DMS53 (cell line): ENCODE measurements at places on chromosomes 1 and 21.
A peak's percentile ranks its signal among the peaks of the same experiment; 100 is the strongest.

- DNase-seq, result no peak
These were observed 47.1 kb upstream of the ARHGAP29 start for GRCh38 chr1:94284476-94284875.

DNA sequence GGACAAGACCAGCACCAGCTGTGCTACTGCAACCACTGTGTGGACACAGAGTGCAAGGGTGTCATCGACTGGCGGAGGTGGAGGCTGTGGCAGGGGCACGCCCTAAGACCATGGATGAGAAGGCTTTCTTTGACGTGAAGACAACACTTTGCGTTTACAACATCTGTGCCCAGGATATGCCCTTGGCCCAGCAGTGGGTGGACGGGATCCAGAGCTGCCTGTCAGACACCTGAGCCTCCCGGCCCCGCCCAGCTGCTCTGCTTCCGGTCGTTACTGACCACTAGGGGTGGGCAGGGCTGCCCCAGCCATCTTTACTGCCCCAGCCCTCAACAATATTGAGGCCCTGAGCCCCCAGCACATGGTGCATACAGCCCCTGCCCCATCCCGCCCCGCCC lies 21.4 kb upstream of the NPPB start:
- DNase-seq, result no peak

DNA sequence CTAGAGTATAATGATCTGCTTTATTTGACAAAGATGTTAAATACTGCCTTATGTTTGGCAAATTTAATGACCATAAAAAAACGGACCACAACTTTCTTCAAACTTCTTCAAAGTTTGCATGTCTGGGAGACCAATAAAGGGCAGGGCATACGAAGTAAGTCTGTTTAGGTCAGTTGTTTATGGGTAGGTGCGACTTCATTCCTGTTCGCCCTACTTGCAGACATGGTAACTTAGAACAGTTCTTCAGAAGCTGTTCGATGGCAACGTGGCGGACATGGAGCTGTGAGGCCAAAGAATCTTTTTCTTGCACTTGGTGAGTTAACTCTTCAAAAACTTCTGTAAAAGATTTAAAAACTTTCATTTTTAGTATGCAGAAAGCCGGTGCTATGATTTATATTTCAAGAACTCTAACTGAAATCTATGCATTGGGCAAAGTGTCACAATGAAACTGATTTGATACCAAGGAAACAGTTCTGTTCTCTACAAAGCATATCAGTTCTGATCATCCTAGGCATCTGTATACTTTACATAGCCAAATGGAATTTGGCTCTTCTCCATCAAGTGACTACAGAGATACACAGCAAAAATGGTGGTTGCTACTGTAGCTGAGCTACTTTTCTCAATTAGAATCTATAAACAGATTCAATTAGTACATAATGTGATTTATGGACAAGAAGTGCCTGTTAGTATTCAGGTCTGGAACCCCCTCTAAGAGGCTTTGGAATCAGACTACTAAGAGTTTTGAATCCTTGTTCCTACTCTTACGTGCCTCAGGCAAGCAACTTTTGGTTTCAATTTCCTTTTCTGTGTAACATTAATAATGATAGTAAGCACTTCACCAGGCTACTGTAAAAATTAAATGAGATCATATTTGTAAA lies 25.7 kb downstream of the C21orf91 start:
- no peak for DNase-seq

DNA sequence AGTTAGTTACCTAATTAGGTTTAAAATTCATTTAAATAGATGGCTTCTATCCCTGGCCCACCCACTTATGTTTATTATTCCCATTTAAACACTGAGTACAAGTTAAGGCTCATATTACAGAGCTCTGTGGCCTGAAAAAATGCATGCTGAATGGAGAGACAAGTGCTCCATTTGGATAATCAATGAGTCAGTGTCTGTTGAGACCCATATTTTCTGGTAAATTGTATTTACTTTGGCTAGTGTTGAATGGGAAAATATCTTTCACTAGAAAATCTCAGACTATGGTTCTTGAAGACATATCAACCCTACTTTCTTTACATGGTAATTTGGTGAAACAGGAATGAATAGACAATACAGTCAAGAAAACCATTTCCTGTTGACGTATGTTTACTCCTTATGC lies 356.0 kb downstream of the S1PR1 start:
- DNase-seq, result peak; percentile 59

- no peak for DNase-seq
These were observed 73.1 kb downstream of the GREM2 start for GRCh38 chr1:240538776-240539430.

- DNase-seq, result no peak
These were observed 148.0 kb downstream of the TSEN15 start for GRCh38 chr1:184199438-184200085.

DNA sequence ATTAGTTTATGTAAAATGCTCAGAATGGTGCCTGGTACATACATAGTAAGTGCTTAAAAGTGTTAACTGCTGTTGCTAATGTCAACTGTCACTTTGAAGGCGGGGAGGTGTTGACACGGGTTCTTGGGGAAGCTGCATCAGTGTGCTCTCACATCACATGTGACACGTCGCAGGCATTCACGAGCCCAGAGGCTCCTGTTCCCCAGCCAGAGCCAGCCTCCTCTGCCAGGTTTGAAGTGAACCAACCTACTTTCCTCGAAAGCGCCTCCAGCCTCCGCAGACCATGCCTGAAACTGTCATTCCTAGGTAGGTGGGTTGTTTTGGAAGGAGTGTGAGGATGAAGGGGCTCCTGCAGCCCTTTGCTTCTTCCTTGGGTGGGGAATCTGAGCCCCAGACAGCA lies 13.8 kb downstream of the GALNT2 start:
- DNase-seq, result no peak

GRCh38 chr1:201890806-201891450 lies 2.2 kb downstream of the SHISA4 start:
- no peak for DNase-seq

DNA sequence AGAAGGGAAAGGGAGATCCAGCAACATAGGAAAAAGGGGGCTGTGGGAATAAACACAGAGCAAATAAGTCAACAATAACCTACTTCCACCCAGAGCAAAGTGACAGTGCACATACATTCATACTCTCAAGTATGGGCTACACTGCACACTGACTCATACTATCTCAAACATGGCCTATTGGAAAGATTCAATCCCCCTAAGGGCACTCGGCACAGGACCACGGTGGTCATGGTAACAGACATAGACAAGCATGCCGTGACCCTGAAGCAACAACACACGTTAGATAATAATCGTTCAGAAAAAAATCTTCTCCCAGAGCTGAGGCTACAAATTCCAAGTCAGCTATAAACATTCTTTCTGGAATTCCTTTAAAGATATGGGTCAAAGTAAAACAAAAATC lies 16.8 kb upstream of the JAK1 start:
- peak; percentile 97 for DNase-seq

DNA sequence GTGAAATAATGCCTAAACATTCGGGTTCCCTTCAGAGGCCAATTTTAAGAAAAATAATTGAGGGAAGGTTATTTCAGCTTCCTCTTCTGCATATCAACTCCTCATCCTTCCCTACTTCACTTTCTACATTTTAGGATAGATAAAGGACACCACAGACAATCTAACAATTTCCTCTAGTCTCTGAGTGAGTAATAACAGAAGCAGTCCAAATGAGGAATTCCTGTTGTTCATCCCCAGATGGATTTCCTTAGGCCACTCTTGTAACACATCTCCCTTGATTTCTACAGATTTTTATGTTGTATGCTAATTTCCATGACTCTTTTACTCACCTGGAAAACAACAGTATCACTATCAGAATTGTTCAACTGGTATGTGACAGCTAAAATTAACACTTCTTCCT lies 87.7 kb upstream of the LYPLAL1 start:
- DNase-seq, result no peak

- DNase-seq, result no peak
These were observed 530.9 kb downstream of the PTPRU start for GRCh38 chr1:29767088-29767685.

GRCh38 chr1:58528518-58528917 lies 18.0 kb downstream of the OMA1 start:
- DNase-seq, result no peak

DNA sequence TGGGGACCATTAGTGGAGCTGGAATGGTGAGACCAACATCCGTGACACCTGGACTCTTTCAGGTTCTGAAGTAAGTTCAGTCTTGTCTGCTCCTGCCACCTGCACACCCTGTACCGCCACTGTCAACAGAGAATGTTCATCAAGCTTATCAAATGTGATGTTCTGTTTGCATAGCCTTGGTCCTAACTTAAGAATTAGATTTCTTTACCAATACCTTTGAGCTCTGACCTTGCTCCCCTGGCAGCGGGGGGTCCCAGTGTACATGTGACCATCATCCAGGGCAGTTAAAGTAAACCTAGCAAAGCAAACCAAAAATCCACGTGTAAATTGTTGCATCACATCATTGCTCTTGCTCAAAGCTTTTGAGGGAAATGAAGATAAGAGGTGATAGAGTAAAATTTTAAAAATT lies 14.5 kb downstream of the SLC25A33 start:
- DNase-seq, result no peak

DNA sequence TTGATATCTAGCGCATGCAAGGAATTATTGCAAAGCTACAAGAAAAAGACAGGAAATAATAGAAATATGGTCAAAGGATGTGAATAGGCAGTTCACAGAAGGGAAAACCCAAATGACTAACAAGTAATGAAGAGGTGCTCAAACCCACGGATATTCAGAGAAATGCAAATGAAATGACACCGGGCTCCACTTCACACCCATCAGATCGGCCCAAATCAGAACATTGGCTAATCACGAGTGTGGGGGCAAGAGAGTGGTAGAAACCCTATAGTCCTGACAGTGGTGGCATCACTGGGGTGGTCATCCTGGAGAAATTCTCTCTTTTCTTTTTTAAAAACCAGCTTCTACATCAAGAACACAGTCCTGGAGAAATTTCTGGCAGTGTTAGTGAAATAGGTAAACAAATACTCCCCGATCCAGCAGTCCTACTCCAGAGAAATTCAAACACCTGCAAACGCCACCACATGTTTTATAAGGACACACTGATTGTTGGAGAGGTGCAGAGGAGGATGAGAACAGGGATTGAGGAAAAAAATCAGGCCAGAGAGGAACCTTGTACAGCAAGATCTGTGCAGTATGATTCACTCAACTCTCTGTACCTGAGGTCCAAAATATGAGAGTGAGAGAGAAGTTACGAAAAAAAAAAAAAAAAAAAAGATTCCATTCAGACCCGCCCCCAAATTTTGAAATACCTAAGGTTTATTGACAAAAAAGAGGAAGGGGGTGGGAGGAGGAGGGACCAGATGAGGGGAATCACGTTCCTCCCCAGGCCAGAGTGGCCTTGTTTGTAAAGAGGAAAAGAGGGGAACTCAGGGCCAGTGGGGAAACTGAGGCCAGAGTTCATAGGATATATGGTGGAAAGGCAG lies 9.2 kb upstream of the TNFRSF1B start:
- no peak for DNase-seq

DNA sequence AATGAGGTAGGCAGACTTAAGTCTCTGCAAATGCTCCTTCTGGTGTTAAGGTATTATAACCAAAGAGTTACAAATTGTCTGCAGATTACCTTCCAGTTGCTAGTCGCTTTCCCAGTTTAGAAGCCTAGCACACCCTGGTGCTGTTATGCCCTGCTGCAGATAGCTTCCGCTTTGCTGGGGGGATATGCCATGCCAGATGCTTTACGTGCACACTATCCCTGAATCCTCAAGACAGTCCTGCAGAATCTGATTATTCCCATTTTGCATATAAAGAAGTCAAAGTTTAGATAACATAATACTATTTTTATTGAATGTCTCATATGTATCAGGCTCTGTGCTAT lies 166.5 kb downstream of the DHRS3 start:
- no peak for DNase-seq

DNA sequence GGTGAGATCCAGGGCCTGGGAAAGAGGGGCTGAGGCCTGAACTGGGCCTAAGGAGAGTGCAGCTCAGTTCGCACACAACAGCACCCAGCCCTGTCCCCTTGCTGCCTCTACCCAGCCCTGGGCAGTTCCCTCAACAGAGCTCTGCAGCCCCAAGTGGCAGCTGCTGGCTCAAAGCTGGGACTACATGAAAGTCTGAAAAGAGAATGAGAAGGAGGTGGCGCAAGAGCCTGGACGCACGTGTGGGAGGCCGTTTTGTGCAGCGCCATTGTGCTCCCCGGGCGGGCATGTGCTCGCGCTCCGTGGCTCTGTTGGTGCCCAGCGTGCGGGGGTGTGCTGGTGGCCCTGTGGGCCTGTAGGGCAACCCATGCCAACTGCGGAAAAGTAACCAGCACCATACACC lies 10.3 kb downstream of the GPR37L1 start:
- no peak for DNase-seq

DNA sequence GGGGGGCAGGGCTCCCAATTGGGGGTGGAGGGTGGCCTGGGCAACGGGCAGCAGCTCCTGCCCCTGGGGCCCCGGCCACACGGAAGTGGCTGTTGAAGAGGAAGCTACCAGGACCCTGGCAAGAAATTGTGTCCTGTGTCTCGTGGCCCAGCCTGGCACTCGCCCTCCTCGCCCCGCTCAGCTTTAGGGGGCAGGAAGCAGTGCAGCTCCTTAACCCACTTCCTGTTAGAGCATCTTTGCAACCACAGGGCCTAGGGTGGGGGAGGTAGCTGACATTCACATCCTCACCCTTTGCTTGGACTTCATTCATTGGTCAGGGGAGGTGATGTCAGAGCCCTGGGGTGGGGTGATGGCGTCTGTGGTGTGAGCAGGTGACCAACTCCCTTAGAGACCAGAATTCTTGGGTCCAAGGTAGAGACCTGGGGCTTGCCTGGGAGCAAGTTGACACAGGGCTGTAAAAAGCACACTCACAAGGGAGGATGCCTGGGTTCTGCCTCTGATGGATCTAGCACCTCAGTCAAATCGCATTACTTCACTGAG lies at the start of gene ARHGAP30:
ARHGAP30 (minus strand) TSS at position 161 of the 540 bp plus-strand sequence. CDS start 267 bp downstream, outside the sequence.
- DNase-seq, result no peak

GRCh38 chr1:15833842-15834405 lies 13.6 kb upstream of the SPEN start:
- no peak for DNase-seq

DNA sequence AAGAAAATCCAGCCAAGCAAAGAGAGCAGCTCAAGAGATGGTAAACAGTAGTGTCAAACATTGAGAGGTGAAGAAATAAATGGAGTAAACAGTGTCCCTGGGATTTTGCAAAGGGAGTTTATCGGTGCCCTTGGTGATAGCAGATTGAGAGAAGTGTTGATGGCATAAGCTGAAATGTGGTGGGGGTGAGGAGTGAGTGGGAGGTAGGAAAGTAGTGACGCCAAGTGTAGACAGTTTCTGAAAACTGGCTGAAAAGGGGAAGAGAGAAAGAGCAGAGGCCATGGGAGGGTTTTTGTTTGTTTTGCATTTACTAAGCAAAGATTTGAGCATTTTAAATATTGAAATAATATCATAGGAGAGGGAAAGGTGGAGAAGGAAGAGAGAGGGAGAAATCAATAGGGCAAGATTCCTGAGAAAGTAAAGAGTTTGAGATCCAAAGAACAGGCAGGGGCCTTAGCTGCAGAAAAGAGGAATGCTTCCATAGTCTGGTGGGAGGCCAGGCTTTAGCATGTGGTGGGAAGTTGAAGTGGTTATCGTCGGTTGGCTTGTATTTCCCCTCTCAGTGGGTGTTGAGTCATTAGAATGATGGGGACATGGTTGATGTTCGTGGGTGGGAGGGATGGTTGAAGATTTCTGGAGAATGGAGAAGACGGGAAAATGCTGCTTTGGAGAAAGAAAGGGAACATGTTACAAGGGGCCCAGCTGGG lies 26.8 kb upstream of the RASAL2 start:
- DNase-seq, result no peak
